ENCODE measurements at places on chromosomes 6 and 20.

- DNase-seq, result no peak
Observed at GRCh38 chr6:161101517-161101916, 109.9 kb downstream of the MAP3K4 start.

DNA sequence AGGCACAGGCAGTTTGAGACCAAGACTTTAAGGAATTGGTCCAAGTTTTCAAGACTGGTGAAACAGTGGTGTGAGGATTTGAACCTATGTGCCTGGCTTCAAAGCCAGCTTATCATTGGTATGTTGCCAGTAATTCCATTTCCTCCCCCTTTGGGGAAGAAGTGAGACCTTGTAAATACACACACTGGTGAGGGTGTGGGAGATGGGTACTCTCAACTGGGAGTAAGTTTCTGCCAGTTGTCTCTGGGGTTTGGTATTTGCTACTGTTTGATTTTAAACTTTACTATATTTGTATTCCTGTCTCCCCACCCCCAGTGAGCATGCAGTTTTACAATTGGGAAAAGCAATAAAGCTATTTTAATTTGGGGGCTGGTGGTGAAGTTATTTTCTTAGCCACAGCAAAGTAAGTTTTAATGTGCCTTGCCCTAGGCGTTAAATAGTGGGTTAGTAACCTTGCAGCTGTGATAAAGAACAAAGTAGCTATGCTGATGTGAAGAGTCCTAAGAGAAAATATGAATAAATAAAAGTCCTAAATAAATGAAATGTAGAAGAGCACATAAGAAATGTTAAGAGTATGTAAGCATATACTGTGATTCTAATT is 31.0 kb downstream of the SNX9 start:
- DNase-seq, result no peak

DNA sequence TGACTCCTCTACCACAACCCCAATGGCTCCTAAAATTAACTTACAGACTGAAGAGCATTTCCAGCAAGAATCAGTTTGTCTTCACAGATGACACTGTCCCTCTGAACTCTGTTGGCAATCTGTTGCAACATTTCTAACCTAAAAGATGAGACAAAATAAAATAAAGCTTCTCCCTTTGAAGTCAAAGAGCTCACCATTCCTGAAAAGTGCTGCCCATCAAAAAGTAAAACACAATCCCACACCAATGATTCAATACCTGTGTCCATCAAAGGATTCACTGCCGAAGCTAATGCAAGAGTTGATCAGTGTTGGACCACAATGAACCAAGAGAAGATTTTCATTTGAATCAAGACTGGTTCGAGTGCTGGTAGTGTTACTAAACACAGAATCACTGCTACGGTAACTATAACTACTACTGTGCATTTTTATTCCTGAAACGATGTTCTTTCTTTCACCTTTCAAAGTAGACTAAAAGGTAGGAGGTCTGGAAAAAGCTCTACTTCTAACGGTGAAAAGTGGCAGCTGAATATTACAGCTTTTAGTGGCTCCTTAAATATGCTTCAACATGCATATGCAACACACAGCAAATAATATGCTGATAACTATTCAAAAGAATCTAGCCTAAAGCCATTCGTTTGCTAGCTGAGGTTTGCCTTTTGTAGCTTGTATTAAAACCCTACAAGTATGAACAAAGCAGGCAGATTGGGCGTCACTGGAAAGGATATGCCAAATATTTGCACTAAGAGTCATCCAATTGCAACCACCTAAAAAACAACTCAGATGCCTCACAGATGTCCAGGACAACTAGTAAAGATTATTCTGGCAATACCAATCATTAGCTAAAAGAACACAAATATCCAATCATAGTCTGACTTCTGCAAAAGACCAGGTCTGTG is at the start of gene DST:
TSS of gene DST (minus strand) at position 524 of the 896 bp plus-strand sequence.
- no peak for DNase-seq

- no peak for DNase-seq
Observed at GRCh38 chr6:39902136-39902535, 32.1 kb downstream of the MOCS1 start.

DNA sequence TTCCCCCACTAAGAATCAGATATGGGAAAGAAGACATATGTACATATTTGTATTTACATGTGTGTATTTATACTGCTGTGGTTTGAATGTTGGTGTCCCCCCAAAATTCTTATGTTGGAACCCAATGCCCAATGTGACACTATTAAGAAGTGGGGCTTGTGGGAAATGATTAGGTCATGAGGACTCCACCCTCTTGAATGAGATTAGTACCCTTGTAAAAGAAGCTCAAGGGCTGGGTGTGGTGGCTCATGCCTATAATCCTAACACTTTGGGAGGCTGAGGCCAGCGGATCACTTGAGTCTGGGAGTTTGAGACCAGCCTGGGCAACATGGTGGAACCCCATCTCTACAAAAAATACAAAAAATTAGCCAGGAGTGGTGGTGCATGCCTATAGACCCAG is 3.9 kb upstream of the SMIM13 start:
- DNase-seq, result no peak

GRCh38 chr20:52496191-52496590 is 304.6 kb upstream of the ZFP64 start:
- DNase-seq, result no peak

GRCh38 chr6:153947808-153948447 is 91.1 kb upstream of the OPRM1 start:
- peak; percentile 71 for DNase-seq

GRCh38 chr6:149079911-149080491 is 237.5 kb upstream of the TAB2 start:
- DNase-seq, result peak; percentile 63

GRCh38 chr20:63080411-63080810 is 73.6 kb upstream of the BHLHE23 start:
- no peak for DNase-seq

- DNase-seq, result no peak
Observed at GRCh38 chr6:116029535-116029934, 31.2 kb downstream of the FRK start.

DNA sequence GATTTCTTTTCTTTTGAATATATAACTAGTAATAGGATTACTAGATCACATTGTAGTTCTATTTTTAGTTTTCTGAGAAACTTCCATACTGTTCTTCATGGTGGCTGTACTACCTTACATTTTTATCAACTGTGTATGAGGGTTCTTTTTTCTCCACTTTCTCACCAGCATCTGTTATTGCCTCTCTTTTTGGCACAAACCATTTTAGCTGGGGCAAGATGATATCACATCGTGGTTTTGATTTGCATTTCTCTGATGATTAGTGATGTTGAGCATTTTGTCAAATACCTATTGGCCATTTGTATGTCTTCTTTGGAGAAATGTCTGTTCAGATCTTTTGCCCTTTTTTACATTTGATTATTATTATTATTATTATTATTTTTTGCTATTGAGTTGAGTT is 86.1 kb upstream of the TCF21 start:
- DNase-seq, result no peak

GRCh38 chr6:132750455-132751248 is 7.1 kb downstream of the VNN2 start:
- DNase-seq, result no peak

DNA sequence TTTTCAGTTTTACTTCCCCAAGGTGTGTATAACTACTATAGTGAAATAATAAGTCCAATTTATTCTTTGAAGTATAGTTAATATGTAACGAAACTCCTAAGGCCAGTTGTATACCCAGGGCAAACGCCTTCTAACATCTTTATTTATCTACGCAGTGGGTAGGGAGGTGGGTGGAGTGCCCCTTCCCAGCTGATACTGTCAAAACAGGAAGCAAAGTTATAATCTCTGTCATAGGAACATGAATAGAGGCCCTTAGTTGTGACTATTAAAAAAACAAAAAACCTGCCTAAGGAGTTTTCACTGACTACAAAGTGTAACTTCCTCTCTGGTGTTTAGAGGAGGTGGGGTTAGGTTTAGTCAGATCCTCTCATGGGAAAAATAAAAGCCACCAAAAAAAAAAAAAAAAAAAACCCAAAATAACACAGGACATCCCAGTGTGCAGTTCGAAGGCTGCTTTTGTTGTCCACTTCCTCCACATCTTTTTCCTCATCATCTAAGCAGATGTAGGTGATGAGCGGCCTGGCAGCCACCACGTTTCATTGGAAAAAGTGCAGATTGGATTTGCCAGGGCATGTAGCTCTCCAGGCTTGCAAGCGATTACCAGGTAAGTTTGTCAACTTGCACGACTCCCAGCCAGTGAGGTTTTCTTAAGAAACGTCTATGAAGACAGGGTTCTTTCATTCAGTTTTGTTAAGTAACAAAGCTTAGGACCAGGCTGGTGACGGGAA is 58.7 kb downstream of the UTRN start:
- DNase-seq, result peak; percentile 56

- peak; percentile 85 for DNase-seq
Observed at GRCh38 chr6:168007592-168008338, 10.3 kb downstream of the KIF25 start.

DNA sequence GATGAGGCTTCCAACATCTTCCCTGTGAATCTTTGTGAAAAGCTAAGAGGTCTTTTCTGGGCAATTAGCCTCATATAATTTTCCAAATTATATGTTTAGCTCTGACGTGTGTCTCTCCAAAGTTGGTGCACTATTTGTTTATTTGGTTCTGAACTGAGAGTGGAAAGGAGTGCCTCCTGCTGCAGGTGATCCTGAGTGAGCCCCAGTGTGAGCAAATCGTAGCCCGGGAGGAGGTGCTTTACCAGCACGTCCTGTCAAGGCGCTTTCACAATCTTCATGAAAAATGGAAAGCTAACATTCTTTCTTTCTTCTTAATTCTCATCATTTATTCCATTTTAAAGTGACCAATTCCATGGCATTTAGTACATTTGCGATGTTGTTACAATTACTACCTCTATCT is 231.9 kb downstream of the BMP2 start:
- DNase-seq, result no peak

DNA sequence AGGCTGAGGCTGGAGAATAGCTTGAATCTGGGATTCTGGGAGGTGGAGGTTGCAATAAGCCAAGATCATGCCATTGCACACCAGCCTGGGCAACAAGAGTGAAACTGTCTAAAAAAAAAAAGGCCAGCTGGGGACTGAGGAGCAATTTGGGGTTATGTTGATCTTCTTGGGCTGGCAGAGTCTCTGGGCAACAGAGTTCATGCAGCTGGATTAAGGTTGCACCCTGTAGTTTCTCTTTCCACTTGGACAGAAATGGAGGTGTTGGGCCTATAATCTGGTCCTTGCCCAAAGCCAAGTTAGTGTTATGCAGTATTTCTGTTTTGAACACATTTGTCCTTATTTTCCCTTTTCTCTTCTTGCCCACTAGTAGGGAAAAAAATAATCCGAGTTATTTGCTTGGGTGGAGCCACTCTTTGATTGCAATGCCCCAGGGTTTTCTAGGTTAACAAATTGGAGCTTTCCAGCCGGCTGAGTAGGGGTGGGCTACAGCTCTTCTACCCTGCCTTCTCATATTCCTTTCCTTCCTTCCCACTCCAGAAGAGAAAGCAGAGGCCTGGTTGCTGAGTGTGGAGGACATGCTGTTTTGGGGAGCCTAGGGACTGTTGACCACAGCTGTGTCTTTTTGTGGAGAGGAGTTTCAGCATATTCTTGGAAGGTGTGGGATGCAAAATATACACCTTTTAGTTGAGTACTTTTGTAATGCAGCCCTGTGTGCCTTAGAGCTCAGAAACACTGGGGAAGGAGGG is 213.9 kb downstream of the SOX4 start:
- DNase-seq, result no peak

- DNase-seq, result peak; percentile 92
Observed at GRCh38 chr6:45031601-45032000, 296.5 kb upstream of the RUNX2 start.

- no peak for DNase-seq
Observed at GRCh38 chr6:76694795-76695194, 622.3 kb upstream of the IMPG1 start.

DNA sequence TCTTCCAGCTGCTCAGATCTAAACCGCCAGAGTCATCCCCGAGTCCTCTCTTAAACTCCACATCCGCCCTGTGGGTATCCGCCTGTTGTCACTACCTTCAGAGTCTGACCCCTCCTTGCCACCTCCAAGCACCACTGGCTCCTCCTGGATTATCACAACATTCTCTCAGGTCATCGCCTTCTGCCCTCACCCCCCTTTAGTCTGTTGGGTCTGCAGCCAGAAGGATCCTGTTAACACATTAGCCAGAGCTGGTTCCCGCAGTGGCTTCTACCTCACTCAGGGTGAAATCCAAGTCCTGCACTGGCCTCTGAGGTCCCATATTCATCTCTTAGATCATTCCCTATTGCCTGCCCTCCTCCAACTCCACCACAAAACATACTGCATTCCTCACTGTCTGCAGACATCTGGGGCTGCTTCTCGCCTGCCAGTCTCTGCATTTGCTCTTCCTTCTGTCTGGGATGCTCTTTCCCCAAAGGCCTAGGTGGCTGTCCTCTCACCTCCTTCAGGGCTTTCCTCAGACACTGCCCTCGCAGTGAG is 34.1 kb downstream of the TNXB start:
- DNase-seq, result no peak

- DNase-seq, result no peak
Observed at GRCh38 chr20:58822748-58823730, 27.7 kb downstream of the GNAS-AS1 start.

GRCh38 chr6:169589293-169589692 is 112.5 kb downstream of the WDR27 start:
- no peak for DNase-seq

DNA sequence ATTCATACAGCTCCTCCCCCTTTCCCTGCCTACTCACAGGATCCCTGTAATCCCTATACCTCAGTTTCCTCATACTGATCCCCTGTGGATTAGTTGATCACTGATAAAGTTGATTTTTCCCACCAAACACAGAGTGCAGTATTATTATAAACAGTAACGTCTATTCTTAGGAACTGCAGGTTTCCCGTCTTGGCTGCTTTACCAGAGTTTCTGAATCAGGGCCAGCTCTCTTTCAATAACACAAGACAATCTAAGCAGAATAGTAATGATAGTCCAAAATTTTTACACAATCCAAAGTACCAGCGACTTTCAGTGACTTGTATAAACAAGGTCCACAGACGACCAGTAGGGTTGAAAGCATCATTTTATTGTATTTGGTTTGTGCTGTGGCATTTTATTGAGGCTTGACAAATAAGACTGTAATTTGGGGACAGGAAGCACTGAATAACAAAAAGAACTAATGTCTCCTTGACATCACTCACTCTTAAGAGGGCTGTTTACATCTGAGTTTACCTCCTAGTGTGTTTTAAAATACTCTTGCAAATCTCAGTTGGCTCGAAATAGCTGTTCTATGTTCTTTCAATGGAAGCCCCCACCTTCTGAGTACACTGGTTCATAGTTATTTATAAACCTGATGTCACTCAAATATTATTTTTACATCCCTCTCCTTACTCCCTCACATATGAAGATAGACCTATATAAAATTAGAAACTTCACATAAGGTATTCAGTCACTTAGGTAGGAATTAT is 6.1 kb upstream of the JARID2 start:
- no peak for DNase-seq

GRCh38 chr6:120116343-120116742 is 766.8 kb upstream of the MAN1A1 start:
- no peak for DNase-seq

DNA sequence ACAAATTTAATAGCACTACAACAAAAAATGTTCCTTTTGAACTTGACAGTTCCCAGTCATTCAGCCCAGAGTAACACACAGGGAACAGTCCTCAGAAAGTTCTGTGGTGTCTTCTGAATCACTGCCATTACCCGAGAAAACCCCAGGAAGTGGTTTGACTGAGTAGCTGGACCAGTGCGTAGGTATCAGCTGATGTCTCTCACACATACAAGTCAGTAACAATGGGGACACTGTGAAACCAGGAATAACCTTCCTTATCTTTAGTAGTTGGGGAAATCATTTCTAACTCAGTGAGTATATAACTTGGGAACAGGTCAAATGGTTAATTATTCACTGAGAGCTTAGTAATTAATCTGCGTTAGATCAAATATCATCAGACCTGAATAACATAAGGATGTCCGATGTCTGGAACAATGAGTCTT is 73.1 kb downstream of the HIVEP2 start:
- peak; percentile 68 for DNase-seq

All from inflammatory macrophage treated with lipopolysaccharide for 1 hour (primary cell).